ENCODE measurements at places on chromosomes 5 and 9.

- DNase-seq, result no peak
Measured at GRCh38 chr5:135430135-135430437, 17.1 kb downstream of the DCANP1 start.

GRCh38 chr5:125446986-125447385 lies 700.5 kb upstream of the ZNF608 start:
- DNase-seq, result no peak

DNA sequence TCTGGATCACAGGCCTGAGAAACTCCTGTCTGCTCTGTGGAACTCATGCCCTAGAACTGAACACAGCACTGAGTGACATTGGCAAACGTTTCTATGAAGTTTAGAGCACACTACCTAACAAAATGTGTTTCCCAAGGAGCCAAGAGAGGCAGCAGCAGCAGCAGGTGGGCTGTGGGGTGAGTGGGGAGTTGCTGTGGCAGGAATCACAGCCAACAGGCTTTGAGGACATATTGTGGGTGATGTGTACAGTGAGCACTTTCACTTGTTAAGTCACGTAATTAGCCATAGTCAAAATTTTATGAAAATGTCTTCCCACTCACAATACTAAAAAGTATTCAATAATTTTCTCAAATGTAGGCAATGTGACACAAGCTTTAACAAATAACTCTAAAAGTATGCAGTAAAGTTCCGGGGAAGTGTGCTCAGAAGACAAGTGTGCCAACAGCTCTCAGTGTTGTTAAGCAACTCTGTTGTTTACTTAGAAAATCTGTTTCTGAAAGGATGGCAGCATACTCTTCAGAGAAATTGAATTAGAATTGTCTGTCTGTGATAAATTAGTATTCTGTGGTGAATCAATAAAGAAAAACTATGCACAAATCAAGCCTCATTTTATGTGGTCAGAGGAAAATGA lies 482.1 kb downstream of the SEMA5A start:
- no peak for DNase-seq

DNA sequence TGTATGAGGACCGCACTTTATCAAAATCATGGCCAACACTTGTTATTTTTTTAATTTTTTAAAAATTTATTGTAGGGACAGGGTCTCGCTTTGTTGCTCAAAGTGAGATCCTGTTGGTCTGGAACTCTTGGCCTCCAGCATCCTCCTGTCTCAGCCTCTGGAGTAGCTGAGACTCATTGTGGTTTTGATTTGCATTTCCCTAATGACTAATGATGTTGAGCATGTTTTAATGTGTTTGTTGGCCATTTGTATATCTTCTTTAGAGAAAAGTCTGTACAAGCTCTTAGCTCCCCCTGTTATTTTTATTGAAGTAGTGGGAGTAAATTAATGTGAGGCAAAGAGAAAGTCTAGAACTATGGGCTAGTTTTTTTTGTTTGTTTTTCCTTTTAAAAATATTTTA lies 1.6 kb upstream of the RPS6 start:
- DNase-seq, result no peak

GRCh38 chr9:97502984-97503861 lies 1.8 kb downstream of the TMOD1 start:
- DNase-seq, result no peak

DNA sequence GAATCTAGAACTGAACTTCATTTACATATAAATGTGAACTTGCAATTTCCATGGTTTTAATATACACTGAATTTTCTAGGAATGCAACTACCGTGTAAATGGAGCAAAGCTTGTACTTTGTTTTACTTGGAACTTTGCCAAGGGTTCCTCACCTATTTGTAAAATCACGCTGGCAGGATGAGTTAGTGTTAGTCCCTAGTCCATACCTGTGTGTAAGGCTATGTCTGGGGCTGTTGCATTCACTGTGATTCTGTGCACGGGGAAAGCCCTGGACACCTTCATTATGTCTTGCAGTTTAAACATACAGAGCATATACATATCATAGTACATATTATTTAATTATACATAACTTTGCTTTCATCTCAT lies 119.9 kb downstream of the PAX5 start:
- DNase-seq, result no peak

DNA sequence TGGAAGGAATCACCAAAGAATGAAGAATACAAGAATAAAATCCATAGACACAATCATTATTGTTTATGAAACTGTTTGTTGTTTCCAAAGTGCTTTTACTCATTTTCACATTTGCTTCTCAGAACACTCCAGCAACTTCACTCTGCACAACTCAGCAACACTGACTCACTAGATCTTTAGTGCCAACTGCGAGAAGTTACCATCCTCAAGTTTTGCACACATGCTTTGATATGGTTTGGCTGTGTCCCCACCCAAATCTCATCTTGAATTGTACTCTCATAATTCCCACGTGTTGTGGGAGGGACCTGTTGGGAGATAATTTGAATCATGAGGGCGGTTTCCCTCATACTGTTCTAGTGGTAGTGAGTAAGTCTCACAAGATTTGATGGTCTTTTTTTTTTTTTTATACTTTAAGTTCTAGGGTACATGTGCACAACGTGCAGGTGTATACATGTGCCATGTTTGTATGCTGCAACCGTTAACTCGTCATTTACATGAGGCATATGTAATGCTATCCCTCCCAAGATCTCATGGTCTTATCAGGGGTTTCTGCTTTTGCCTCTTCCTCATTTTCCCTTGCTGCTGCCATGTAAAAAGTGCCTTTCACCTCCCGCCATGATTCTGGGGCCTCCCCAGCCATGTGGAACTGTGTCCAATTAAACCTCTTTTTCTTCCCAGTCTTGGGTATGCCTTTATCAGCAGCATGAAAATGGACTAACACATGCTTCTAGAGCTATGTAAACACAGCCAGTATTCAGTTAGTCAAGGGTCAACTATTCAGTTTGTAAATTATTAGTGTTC lies 36.9 kb downstream of the CLINT1 start:
- peak; percentile 17 for DNase-seq

DNA sequence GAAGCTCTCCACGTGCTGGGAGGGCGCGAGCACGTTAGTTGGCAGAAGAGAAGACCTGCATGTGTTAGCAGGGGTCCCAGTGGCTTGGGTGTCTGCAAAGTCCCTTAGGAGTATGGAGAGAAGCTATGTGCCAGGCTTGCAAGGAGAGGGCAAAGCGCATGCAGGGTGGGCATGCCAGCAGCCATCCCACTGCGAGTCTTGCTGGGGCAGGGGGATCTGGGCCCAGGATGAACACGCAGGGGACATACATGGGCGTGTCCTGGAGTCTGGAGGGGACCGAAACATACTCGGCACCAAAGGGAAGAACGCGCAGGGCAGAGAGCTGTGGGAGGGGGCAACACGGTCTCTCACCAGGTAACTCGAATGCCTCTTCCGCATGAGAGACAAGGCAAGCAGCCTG lies 43.6 kb upstream of the IPPK start:
- DNase-seq, result no peak

- DNase-seq, result no peak
Measured at GRCh38 chr5:154242442-154242841, 51.9 kb downstream of the GALNT10 start.

DNA sequence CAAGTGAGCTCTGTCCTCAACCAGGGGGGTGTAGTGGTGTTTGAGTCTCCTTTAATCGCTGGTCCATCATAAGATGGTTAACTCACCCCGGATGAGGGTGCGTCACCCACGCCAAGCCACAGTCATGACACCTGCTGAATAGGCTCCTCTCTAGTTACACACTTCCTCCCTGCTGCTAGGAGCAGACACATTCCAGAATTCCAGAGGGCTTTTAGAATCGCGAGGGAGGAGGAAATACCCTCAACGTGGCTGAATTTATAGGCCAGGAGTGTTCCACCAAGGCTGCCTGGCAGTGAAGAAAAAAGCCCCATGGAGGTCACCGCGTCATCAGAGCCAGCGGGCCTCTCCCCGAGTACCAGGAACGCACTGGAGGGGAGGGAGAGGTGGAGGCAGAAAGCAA lies 5.1 kb downstream of the GLRX start:
- DNase-seq, result peak; percentile 41

GRCh38 chr5:22683050-22683449 lies 170.1 kb downstream of the CDH12 start:
- no peak for DNase-seq

DNA sequence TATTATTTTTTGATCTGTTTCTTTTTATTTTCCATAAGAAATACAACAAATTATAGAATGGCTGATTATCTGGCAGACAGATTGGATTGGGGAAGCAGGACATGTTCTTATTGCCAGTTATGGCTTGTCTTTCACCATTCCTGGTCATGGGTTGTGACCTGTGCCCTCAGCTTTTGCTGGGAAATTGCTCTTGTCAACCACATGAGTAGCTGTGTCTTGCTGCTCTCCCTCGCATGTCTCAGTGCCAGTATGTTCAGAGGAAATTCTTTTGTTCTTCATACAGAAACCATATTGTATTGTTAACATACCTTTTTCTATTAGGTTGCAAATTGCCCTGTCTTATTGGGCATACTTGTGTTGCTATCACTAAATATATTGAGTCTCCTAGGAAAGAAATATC lies 344.1 kb downstream of the OSTF1 start:
- DNase-seq, result no peak

GRCh38 chr5:74595143-74595925 lies 45.2 kb downstream of the ENC1 start:
- DNase-seq, result no peak

DNA sequence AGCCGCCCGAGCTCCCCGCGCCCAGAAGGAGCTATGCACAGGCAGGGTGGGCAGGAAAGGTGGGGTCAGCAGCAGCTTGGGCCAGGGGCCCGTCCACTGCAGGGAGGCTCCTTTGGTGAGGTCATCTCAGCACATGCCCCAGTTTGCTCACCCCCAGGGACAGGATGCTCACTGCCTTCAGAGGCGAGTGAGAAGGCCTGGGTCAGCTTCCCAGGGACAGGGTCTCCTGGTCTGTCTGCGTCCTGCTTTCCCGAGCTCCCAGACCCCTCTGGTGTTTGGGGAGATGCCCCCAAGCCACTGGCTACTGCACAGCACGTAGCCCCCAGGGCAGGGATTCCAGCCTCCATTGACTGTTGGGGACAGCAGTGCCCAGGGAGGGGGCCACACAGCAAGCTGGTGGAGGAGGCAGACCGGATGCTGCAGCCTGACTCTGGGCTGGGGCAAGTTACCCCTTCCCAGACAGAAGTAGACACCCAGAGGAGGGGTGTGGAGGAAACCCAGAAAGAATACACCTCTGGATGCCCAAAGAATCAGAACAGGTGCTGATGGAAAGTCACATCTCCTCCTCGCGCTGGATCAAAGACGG lies 581 bp upstream of the SARDH start:
- no peak for DNase-seq

- DNase-seq, result no peak
Measured at GRCh38 chr5:33306758-33307157, 134.0 kb upstream of the TARS1 start.

DNA sequence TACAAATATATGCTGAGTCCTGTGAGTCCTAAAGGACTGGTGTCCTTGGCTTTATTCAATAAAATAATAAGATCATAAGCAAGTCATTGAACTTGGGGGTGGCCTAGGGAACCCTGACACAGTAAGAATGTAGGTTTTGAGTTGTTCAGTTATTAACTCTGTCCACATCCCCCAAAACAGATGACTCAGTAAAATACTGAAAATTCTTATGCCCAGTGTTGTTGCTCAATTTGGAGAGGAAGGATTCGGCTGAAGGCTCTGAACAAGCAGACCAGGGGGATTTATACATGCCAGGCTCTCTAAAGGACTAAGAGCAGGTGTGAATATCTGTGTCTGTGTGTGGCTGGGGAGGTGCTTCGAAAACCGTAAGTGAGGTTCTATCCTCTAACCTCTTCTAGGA lies 173.7 kb downstream of the RMI1 start:
- no peak for DNase-seq

- no peak for DNase-seq
Measured at GRCh38 chr5:147479444-147479843, 30.4 kb downstream of the DPYSL3 start.

DNA sequence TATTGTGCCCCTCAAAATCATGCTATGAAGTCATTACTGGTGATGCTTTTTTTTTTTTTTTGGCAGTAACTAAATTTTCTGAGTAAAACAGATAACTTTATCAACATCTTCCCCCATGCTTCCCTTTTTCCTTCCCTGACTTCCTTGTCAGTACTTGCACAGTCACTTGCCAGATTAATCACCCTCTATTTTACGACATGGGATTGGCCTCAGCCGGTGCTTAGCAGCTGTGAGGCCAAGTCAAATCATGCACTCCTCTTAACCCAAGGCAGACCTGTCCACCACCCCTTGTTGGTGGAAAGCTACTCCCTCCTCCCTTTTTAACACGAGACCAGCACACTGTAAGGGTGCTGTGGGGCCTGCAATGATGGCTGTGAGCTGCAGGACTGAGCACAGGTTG lies 118.0 kb upstream of the OTULINL start:
- DNase-seq, result no peak

GRCh38 chr5:115531380-115531779 lies 13.2 kb downstream of the FEM1C start:
- no peak for DNase-seq

- no peak for DNase-seq
Measured at GRCh38 chr9:135783540-135784245, 81.7 kb downstream of the KCNT1 start.

GRCh38 chr9:36866840-36867239 lies 167.2 kb downstream of the PAX5 start:
- no peak for DNase-seq

- DNase-seq, result peak; percentile 54
Measured at GRCh38 chr5:1111727-1112289, at the start of gene SLC12A7. SLC12A7 (minus strand) TSS chr5:1112063; CDS start chr5:1111991, 72 bp downstream.
